Heart right ventricle (tissue), 16 donors: ENCODE measurements at places on chromosomes 6 and 20. TPM values are rescaled to one million over a fixed set of nuclear protein-coding genes. Genes with fewer than 3 reads are reported as not detected.

DNA sequence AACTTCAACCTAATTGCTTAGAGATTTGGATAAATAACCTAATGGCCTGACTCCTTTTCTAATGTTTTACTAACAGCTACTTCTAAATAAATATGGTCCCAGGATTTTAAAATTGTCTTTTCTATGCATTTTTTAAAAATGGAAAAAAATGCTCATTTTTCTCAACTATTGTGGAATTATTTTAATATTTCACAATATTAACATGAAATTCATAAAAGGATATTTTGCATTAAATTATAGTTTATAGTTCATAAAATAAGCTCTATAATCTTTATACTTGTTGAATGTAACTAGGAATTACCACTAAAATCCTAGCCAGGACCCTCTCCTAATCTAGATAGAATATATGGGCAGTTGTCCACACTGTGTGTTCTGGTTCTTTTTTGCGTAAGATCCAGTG is 37.3 kb downstream of the TBPL1 start:
- H3K27ac ChIP-seq, result no peak overlapping the region
- H3K27me3 ChIP-seq, result no peaks in the 10 kb centered on the region
- peaks cover 19% of the 10 kb centered on the region for H3K4me1 ChIP-seq
- H3K36me3 ChIP-seq, result no peaks in the 10 kb centered on the region
- DNase-seq, result no peak
- H3K4me3 ChIP-seq, result no peak overlapping the region

GRCh38 chr20:50496773-50497385 is 13.3 kb upstream of the PTPN1 start:
- no peak for DNase-seq
- no peaks in the 10 kb centered on the region for H3K4me1 ChIP-seq
- no peaks in the 10 kb centered on the region for H3K27me3 ChIP-seq
- no peaks in the 10 kb centered on the region for H3K36me3 ChIP-seq
- no peak overlapping the region for H3K27ac ChIP-seq

GRCh38 chr6:24719125-24719971 is at the start of gene C6orf62:
C6orf62 (minus strand) TSS chr6:24719154; CDS start chr6:24718668, 486 bp downstream.
- peaks cover 36% of the 10 kb centered on the region for H3K36me3 ChIP-seq
- H3K4me1 ChIP-seq, result peaks cover 28% of the 10 kb centered on the region
- no peak for DNase-seq

DNA sequence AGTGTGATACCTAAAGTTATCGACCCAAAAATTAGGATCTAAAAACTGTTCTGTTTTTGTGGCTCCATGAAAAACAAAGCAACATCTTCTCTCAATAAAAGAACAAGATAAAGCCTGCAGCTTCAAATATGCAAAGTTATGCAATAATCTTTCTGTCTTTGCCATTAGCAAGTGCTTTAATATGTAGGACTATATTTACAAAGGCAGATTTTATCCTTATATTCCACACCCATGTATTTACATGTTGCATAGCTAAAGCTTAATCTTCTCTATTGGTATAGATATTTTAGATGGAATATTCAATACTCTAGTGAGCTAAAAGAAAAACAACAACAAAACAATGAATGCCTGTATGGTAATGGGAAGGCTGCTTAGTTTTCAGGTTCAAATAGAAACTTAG is 628.2 kb downstream of the PHF3 start:
- H3K27me3 ChIP-seq, result no peaks in the 10 kb centered on the region
- no peaks in the 10 kb centered on the region for H3K36me3 ChIP-seq
- no peak overlapping the region for H3K27ac ChIP-seq
- no peak for DNase-seq

DNA sequence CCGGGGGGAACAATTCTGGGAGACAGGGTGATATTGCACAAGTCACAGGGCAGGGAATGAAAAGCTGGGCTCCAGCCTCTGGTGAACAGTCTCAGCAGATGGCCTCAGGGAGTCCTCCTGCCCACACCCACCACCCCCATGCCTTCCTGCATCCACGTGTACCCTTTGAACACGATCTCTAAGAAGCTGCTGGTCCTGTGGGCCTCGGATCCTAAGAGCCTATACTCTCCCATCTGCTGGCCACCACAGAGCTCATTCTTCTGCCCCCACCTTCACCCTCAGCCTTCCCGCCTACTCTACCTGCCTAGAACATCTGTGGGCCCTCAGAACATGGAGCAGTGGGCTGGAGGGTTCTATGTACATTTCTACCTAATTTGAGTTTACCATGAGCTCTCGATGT is 60.3 kb downstream of the TRERF1 start:
- no peak overlapping the region for H3K27ac ChIP-seq
- H3K27me3 ChIP-seq, result no peaks in the 10 kb centered on the region
- DNase-seq, result no peak
- no peaks in the 10 kb centered on the region for H3K4me1 ChIP-seq
- no peak overlapping the region for H3K4me3 ChIP-seq

Gene MRS2
- total RNA-seq, result 61.8 TPM

DNA sequence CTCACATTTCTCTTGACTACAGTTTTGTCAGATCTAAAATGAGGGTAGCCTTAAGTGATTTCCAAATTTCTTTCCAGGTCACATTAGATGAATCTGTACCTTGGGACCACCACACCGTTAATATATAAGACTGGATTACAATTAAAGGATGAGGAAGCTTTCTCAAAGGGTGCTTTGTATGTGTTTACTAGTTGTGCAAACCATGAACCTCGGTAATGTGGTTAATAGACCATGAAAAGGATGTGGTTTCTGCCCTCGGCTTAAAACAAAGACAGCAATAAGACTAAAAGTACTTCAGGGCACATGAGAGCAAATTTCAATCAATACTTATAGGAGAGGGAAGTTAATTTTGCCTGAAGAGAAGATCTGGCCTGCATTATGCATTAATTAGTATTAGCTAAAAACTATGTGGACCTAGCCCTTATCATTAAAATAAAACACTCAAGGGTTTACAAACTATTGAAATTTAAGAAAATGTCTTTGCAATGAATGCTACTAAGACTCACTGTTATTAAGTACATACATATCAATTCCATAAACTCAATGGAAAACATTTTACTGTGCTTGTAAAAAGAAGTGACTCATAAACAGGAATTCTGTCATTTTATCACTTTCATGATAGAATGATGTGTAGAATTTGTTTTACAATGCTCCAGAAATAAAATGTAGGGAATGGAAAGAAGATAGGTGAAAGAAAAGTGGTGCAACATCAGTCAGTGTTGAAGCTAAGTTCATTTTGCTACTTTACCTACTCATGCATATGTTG is 936 bp upstream of the TMX4 start:
- H3K4me3 ChIP-seq, result peak overlapping the region; percentile 98
- no peaks in the 10 kb centered on the region for H3K27me3 ChIP-seq
- DNase-seq, result no peak
- H3K27ac ChIP-seq, result peak overlapping the region; percentile 99
- no peaks in the 10 kb centered on the region for H3K36me3 ChIP-seq
- H3K4me1 ChIP-seq, result peaks cover 2% of the 10 kb centered on the region

Gene ELOVL4
- total RNA-seq, result 0.19 TPM

DNA sequence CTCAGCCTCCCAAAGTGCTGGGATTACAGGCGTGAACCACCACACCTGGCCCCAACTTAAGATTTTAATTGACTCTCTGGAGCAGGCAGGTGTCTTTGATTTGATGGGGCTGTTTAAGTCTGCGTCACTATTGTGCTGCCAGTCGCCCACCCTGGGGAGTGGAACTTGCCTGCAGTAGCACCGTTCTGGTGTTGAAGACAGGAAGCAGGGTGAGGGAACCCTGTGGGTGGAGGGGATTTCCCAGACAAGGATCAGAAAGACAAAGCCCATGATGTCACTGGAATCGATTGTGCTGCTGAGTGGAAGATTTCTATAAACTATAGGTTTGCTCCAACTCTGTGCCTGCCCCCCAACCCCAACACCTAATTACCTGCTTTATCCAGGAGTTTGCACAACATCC is 11.0 kb downstream of the ALDH8A1 start:
- DNase-seq, result no peak
- no peaks in the 10 kb centered on the region for H3K4me1 ChIP-seq
- no peaks in the 10 kb centered on the region for H3K27me3 ChIP-seq
- H3K36me3 ChIP-seq, result no peaks in the 10 kb centered on the region
- no peak overlapping the region for H3K27ac ChIP-seq
- H3K4me3 ChIP-seq, result no peak overlapping the region

Gene SH3BGRL2
- total RNA-seq, result 4.9 TPM

Gene MACROD2
- total RNA-seq, result 4.0 TPM

DNA sequence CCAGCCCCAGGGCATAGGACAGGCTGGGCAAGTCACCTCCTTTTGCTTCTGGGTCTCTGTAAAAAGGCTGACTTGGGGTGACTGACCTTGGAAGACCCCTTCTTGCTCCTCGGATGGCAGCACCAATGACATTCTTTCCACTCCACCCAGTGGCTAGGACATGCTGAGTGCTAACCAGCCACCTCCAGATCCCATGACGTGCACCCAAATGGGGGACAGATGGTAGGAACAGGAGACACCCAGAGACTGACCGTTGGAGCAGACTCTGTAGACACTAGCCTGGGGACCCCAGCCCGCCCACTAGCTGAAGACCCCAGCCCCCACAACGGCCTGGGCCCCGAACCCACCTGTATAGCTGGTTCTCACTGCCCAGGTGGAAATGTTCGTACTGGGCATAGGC is 38.3 kb downstream of the ANGPT4 start:
- H3K36me3 ChIP-seq, result no peaks in the 10 kb centered on the region
- no peak overlapping the region for H3K27ac ChIP-seq
- H3K4me1 ChIP-seq, result no peaks in the 10 kb centered on the region
- no peaks in the 10 kb centered on the region for H3K27me3 ChIP-seq
- H3K4me3 ChIP-seq, result no peak overlapping the region

DNA sequence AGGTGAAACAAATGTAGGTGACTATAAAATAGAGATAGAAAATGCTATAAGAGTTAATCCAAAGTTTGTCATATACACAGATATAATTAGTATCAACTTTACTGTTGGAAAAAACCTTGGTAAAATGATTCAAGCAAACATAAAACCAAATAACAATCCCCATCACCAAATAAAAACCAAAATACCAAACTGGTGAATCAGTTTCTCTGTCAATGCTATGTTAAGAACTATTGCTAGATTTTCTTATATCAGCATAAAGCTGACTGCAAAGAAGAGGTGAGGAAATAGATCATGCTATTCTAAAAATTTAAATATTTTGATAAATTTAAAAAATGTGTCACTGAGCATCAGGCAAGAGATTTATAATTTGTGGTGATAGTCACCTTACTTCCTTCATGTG is 658.4 kb downstream of the PHF3 start:
- H3K36me3 ChIP-seq, result no peaks in the 10 kb centered on the region
- H3K27me3 ChIP-seq, result no peaks in the 10 kb centered on the region
- no peak for DNase-seq
- no peak overlapping the region for H3K4me3 ChIP-seq
